ENCODE measurements at places on chromosomes 1 and 21. TPM values are rescaled to one million over a fixed set of nuclear protein-coding genes. Genes with fewer than 3 reads are reported as not detected.

The MATN1 gene
- not detected for total RNA-seq

The LRRC42 gene
- total RNA-seq = 41.4 TPM

The CD53 gene
- total RNA-seq = not detected

The DEGS1 gene
- total RNA-seq = 48.7 TPM

The RAB7B gene
- total RNA-seq = 35.4 TPM

Data from airway epithelial cell (primary cell).